KG1 (cell line): ENCODE measurements at places on chromosomes 12 and 14.

DNA sequence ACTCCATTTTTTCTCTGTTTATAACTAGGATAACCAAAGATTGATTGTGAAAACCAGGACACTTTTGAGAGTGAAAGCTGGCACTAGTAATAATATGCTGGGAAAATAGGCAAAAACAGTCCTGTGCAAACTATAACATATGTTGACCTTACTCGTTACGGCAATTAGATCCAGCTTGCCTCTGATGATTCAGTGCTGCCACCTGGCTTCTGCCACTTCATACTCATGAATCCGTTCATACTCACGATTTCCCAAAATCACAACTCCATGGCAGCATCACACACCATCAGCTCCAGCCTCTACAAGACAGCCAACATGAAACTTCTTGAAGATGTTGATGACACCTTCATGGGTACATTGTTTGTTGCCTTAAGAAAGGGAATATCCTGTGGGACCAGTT is 49.1 kb upstream of the CAND1 start:
- no peak for DNase-seq

DNA sequence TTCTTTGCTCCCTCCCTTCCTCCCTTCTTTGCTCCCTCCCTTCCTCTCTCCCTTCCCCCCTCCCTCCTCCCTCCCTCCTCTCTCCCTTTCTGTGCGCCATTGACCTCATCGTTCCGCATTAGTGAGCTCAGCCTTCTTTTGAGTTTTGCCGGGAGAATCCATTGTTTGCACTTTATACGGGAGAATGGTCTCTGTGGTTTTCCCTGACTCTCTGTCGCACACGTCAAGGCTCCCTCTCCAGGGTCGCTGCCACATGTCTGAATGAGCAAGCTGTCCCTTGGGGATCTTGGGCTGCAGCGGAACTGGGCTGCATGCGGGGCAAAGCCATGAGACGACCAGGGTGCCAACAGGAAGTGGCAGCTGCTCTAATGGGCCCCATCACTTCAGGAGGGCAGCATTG is 118.5 kb downstream of the GLT1D1 start:
- no peak for DNase-seq

- DNase-seq = no peak
Observed at GRCh38 chr14:44662250-44662891, 155.3 kb upstream of the FSCB start.

DNA sequence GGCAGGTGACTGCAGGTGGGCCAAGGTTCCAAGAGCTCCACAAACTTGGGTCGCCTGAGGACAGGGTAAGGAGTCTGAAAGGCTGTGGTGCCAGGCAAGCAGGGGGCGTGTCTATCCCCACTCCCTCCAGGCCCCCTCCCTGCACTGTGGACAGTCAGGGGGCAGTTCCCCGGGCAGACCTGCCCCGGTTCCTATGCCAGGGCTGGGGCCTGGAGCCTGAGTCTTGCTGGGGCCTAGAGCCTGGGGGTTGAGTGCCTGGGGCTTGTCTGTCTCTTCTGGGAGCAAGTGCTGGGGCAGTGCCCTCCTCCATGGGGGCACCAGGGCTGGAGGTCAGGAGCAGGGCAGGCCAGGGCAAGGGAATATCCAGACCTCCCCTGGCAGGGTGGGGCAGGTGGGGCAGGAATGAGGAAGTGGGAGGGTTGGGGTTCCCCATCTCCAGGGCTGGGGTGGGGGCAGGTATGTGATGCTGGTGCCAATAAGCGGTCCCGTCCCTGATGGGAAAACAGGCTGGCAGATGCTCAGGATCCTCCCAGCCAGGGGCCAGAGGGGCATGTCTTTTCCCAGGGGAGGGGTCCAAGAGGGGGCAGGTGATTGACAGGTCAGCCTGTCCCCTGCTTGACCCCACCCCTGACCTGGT is 11.9 kb upstream of the TNFAIP2 start:
- no peak for DNase-seq

GRCh38 chr14:49992901-49993339 is 100.0 kb downstream of the ARF6 start:
- DNase-seq = no peak

DNA sequence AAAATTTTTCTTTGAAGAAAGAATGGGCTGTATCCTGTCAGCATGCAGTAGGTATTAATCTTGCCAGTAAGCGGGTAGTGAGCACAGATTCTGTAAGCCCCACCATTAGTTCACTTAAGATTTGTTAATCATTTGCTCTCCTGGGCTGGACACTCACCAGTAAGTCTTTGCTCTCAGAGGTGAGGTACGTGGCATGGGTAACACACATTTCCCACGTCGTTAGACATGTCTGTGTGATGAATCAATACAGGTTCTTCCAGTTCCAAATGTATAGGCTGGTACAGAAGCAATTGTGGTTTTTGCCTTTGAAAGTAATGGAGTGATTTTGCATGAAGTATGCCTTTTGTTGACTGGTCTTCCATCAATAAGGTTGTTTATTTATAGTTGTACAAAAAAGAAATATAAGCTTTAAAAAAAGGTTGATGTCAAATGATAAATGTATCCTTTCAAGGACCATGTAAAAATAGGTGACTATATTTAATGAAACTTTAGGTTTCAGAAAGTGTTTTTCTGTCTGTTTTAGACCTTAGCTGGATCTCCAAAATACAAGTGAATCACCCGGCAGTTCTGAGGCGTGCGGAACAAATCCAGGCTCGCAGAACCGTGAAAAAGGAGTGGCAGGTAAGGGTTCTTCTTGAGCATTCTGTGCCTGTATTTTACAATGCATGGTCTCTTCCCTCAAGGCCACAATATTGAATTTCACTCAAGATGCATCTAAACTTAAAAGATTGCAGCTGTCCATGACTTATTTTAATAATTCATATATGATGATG is 45.5 kb downstream of the DERA start:
- DNase-seq = no peak

DNA sequence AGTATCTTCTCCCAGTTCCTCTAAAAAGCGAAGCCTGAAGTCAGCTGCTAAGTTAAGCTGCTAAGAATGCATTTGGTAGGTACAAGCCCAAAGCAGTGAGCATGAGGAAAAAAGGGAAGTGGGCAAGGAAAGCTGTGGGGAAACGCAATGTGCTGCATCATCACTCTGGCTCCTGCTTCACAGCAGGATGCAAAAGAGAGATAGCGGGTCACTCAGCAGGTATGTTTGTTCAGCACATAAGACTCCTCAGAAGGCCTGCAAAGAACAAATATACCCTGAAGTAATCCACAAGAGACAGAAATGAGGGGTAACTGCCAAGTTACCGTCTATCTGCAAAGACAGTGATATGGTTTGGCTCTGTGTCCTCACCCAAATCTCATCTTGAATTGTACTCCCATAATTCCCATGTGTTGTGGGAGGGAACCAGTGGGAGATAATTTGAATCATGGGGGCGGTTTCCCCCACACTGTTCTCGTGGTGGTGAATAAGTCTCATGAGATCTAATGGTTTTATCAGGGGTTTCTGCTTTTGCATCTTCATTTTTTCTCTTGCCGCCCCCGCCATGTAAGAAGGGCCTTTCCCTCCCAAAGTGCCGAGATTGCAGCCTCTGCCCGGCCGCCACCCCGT is 127.4 kb upstream of the EGLN3 start:
- no peak for DNase-seq

GRCh38 chr12:10952645-10953044 is 13.6 kb upstream of the TAS2R14 start:
- DNase-seq = no peak

DNA sequence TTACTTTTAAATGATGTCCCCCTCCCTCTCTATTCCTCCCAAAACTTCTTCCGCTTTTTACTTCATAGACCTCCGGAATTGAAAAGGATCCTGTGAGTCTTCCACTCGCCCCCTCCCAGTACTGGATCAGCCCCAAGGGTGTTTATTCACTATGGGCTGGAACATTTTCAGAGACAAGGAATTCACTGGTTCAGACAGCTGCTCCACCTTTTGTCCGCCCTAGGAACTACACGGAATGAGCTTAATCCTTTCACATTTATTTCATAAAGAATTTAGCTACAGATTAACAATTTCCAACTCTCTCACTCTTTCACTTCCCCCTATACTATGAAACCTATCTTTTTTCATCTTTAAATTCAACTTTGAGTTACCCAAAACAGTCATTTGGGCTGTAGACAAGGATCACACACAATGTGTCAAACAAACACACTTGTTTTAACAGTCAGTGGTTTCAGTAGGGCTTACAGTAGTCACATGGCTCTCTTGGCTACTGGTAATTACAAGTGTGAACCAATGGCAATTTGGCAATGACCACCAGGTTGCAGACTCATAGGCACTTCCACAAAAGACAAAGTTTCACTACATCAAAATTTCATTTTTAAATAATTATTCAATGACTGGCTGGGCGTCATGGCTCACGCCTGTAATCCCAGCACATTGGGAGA is 20.6 kb downstream of the CNIH1 start:
- no peak for DNase-seq

- DNase-seq = no peak
Observed at GRCh38 chr12:108712925-108713203, 18.5 kb downstream of the CORO1C start.
